ENCODE measurements at places on chromosomes 4 and X.

GRCh38 chr4:76790377-76790776 lies 107.6 kb downstream of the SOWAHB start:
- DNase-seq, result no peak

GRCh38 chr4:31995943-31996901 lies 1276.1 kb downstream of the PCDH7 start:
- no peak for DNase-seq

DNA sequence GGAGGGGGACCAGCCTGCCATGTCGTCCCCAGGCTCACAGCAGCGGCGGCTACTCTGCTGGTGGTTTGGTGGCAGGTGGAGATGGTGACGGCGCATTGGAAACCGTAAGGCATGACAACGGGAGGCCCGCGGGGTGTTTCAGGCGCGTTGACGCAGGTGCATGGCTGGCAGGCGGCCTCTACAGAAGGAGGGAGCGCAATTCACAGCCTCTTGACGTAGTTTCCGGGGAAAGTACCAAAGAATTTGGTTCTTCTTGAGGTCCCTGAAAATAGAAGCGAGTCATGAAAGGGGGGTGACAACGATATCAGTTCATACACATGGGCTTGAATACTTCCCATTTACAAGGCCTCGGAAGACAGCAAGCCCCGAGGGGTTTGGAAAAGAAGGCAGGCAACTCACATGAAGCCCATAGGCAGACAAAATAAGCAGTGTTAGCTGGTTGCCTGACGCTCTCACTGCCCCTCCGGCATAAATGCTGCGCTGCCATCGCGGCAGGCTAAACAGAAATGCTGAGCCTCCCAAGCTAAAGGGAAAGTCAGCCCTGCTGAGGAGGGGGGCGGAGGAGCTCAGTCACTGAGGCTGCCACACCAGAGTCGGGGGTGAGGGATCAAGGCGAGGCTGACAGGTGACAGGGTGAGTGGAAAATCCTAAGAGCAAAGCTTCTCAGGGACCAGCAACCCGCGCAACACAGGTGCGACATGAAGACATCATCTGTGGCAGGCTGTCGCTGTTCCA lies 52.3 kb upstream of the PDLIM3 start:
- no peak for DNase-seq

DNA sequence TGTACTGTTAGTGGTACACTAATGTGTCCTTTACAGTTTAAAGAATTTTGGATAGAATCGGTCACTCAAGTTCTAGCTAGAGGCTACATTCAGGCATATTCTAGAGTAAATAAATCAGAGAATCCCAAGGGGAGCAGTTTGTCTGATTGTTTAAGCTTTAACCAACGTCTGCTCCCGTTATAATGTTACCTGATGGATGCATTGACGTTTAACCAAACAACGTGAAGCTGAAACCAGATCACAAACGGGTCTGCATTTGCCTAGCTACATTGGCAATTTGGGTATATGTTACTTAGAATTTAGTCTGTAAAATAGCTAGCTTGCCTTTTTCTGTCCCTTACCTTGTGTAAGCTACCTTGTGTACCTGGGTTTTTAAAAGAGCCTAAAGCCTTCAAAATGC lies 1.6 kb downstream of the PI4K2B start:
- no peak for DNase-seq

DNA sequence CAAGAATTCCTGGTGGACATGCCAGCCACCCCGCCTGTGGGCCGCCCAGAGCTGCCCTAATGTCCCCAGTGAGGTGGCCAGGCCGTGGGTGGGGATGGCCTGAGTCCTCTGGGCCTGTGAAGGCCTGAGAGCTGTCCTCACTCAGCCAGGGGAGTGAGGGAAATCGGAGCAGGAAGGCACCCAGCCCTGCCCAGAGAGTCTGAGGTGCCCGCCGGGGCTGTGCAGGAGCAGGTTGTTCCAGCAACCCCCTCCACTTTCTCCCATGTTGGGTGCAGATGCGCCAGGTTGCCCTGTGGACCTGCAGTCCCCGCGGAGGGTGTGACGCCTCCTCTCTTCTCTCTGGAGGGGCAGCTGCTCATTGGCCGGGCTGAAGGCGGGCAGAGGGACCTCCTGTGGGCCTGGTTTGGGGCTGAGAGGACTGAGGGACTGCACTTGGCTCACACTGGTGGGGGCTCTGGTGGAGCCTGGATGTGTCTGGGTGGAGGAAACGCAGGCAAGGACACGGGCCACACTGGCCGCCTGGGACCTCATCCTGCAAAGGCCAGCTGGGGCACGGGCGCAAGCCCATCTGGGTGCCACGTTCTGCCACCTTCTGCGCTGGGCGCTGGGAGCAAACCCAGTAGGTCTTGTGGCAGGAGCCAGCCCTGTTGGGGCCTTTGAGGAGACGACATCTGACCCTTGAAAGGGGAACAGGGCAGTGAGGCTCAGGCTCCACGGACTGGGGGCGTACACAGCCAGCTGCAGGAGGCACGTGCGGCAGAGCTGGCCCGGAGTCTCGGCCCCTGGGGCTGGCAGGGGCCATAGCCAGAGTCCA lies 14.0 kb downstream of the DOK7 start:
- DNase-seq, result no peak

- DNase-seq, result no peak
Observed at GRCh38 chrX:39728025-39728424, 369.7 kb downstream of the BCOR start.

DNA sequence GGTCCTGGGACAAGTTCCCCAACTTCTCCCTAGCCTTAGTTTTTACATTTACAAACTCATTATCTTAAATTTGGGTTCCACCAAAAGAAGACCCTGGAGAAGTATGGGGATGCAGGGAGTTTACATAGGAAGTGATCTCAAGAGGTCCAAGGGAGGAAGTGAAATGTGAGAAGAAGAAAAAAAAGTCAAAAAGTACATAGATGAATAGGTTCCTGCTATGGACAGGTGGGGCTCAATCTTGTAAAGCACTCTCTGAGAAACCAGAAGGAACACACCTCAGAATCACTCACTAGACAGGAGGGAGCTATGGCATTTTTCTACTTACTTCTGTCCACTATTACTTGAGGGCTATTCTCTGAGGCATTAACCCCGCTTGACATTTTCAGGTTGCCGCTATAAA lies 56.6 kb downstream of the ARHGAP6 start:
- DNase-seq, result no peak

GRCh38 chr4:13872155-13872554 lies 244.6 kb upstream of the BOD1L1 start:
- DNase-seq, result no peak

- DNase-seq, result peak; percentile 83
Observed at GRCh38 chrX:134683351-134684005, 25.2 kb upstream of the PLAC1 start.

DNA sequence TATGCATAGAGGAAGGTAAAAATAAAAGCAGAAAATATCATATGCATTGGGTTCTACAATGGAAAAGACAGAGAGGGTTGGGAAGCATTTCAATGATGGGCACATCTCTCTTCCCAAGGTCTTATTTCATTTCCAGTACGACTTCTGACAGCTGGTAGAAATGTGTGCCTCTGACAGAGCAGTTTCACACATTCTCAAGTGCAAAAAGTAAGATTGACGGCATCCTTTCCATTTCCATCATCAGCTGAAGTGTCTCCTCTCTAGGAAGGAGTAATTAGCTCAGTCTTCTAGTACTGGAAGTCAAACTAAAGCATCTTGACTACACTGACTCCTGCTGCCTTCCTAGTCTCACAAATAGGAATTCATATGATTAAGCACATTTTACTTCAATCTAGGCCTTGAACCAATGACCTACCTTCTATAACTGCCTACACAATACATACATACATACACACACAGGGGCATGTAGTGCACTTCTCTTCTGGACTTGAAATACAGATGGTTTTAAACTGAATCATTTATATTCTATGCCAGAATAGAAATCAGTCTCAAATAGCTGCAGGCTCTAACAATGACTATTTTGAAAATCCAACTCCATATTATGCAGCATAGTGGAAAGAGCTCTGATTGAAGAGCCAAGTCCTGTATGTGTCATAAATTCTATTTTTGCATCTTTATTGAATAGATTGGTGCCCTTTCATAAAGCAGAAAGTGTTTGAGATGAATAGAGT lies 473.4 kb downstream of the INPP4B start:
- DNase-seq, result no peak

GRCh38 chr4:176150356-176150682 lies 45.1 kb downstream of the SPATA4 start:
- no peak for DNase-seq

DNA sequence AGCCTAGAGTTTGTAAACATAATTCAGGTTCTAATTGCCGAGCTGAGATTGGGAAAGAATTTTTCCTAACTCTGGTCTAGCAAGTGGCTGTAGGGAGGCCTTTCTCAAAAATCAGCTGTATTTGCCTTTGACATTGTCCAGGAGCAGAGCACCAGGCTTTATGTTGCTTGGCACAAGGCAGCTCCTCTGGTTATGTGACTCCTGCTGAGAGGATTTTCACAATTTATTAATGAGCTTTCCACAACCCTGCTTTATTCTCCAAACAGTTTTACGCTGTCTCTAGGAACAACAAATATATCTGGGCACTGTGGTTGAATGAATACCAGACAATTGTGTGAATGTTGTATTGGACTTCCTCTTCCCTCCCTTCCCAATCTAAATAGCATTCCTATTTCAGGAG lies 14.9 kb downstream of the LSM6 start:
- peak; percentile 36 for DNase-seq

GRCh38 chrX:132004728-132005127 lies 18.4 kb upstream of the STK26 start:
- DNase-seq, result no peak

GRCh38 chr4:119550857-119551532 lies 77.6 kb downstream of the PDE5A start:
- no peak for DNase-seq

DNA sequence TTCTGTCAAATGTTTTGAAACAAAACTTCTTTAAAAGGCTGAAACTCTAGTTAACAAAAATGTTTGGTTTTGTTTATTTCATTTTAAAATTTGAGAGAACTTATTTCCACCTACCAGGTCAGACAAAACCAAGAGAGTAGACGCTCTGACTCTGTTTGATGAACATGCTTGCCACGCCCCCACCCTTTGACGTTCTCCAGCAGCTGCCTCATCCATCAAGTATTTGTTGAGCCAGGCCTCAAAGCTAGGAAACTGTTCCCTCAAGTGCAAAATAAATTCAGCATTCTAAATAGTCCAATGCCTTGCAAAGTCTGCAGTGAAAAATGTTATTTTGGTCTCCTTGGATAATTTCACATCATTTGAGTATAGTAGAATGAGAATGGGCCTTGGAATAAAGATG lies 121.6 kb downstream of the GUCY2F start:
- DNase-seq, result no peak

DNA sequence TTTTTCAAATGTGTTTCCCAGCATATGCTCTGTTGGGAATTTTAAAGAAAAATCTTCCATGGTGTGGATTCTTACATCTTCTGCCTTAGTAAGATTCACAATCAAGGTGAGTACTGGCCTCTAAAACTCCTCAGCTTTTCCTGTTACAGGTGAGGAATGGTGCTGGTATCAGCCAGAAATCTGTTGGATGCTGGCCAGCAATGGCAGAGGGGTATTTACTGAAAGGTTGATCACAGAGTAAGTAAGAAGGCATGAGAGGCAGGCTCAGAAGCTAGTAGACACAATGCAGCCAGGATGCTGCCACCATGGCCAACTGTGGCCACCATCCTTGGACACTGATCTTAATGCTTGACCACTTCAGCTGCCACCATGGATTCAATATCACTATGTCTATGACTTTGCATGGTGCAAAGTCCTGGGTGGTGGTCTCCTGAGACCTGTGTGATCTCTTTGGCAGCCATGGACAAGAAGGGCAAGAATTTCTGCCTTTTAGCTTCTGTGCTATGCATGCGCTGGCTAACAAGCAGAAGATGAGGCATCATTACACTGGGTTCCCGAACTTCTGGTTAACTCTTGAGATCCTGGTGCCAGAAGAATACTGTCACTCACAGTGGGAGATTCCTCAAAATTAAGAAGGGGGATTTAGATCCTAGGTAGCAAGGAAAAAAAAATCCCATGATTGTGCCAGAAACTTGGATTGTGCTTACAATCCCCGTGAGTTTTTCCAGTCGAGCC lies 60.2 kb downstream of the CHRNA9 start:
- DNase-seq, result peak; percentile 39

- peak; percentile 9 for DNase-seq
Observed at GRCh38 chrX:108199691-108200090, 108.1 kb downstream of the ATG4A start.

DNA sequence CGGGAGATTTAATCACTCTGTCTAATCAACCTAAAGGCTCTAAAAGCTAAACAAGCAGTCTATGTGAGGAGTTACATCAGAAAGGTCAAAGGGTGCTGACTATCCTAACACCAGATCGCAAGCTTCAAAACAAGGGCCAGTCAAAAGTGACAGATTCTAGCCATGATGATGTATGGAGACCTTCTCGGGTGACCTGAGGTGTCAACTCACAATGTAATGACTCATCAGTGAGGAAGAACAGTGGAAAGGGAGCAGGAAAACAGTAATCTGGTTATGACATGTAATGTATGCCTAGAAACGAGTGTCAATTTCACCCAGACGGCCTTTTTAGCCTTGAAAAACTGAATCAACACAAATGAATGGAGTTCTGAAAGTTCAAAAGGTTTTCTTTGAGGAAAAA lies 375.3 kb downstream of the IDS start:
- no peak for DNase-seq

DNA sequence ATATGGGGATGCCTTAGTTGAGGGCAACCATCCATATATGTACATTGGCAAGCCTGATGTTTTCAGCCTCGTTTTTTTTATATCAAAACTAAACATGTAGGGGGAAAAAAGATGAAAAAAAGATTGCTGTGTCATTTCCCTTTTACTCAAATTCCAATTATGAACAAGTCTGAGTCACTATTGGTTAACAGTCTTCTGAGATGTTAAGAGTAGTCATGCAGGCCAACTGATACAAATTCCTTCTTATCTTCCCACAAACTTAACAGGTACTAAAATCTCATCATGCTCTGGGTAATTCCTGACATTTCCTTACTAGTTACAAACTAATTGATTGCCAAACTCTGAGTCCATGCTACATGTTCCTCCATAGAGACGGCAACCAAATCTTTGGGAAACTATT lies 222.1 kb downstream of the FRMPD4 start:
- no peak for DNase-seq

- DNase-seq, result peak; percentile 1
Observed at GRCh38 chr4:5399790-5400421, 308.5 kb downstream of the EVC2 start.

- no peak for DNase-seq
Observed at GRCh38 chr4:37095925-37096324, 148.6 kb upstream of the NWD2 start.

DNA sequence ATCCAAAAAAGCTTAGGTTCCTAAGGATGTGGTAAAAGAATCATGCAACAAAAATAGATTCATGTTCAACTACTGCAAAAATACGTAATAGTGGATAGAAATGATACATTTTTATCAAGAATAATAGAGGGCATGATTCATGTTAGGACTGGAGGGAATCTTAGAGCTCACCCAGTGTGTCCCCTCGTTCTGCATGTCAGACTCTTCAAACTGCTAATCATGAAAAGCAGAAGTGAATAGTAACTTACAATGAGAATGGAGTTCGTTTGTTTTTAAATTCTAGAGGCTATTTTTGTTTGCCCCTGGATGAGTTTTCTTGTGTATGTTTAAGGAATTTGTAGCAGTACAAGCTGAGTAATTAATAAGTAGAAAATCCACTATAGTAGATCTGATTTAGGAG lies 79.4 kb downstream of the MSL3 start:
- DNase-seq, result no peak

GRCh38 chr4:152572417-152573086 lies 36.7 kb upstream of the FBXW7 start:
- DNase-seq, result no peak

- DNase-seq, result no peak
Observed at GRCh38 chr4:83618991-83619645, 83.2 kb downstream of the GPAT3 start.

Measured in NCI-H1105 treated with DMSO at 0.1 percent for 48 hours (cell line).